Left forelimb (tissue), 1 donor: ENCODE measurements at places on chromosomes 2 and 18.

DNA sequence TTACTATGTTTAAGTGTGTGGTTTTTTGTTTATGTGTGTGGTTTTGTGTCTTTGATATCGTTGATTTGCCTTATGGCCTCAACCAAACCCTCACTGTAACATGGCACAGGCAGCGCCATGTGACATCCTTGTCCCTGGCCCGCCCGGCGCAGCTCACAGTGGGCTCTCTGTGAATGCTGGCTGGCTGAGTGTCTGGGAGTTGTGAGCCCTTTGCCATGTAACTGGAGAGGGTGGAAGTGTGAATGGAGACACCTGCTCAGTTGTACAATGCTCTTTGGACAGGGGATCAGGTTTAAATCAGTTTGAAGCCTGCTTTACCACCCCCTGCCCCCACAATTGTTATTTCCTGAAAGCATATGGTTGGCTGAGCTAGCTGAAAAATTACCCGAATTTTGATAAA is 41.8 kb downstream of the TCF7L1 start:
- DNase-seq = no peak

GRCh38 chr2:130756053-130756873 is 923 bp downstream of the AMER3 start:
- no peak for DNase-seq

- no peak for DNase-seq
These were observed 16.4 kb upstream of the TMEM18 start for GRCh38 chr2:693606-694005.

DNA sequence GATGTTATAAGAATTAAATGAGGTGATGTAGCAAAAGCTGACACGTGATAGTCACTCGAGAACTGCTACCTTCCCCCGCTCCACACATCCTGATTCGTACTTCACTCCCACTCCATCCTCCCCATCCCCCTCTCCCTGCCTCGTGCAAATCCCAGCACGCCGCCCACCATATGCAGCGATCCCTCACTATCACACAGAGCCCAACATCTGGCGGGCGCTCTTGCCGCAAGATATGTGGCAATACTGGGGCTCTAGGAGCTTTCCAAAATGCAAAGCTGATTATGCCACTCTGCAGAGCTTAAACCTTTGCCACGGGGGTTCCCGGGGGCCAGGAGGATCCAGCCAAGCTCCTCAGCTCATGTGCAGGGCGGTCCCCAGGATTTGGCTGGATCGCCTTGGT is 37.4 kb downstream of the DNMT3A start:
- no peak for DNase-seq

DNA sequence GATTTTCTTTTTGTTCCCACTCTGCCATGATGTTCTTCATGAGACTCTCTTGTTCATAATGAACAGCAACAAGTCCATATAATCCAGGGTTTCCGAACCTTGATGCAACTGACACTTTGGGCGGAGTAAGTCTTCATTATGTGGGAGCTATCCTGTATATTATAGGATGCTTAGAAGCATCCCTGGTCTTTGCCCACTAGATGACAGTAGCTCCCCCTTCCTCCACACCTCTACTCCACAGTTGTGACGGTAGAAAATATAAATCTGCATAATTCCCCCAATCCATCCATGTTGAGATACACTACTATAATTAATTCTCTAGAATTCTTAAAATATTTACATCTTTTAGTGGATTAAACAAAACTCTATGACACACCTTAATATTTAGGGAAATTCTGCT is 482.2 kb upstream of the CELF4 start:
- DNase-seq = no peak

DNA sequence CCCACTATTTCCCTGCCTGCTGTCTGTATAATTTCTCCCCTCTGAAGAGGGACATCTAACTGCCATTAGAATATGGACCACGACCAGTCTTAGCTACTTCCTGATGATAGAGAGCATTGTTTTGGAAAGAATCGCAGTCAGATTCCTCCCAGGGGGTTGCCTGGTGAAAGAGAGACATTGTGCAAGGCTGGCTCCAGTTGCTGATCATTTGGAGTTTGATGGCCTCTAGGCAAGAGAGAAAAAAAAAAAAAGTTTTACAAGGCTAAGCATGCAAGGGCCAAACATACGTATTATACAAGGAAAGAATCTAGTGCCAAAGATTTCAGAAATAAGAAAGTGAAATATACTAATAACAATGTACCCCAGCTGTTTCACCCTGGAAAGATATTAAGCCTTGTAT is 182.2 kb downstream of the CMPK2 start:
- no peak for DNase-seq

GRCh38 chr2:232789082-232789481 is 12.7 kb upstream of the KCNJ13 start:
- no peak for DNase-seq

- DNase-seq = no peak
These were observed 81.3 kb downstream of the ANKRD12 start for GRCh38 chr18:9217743-9218451.

DNA sequence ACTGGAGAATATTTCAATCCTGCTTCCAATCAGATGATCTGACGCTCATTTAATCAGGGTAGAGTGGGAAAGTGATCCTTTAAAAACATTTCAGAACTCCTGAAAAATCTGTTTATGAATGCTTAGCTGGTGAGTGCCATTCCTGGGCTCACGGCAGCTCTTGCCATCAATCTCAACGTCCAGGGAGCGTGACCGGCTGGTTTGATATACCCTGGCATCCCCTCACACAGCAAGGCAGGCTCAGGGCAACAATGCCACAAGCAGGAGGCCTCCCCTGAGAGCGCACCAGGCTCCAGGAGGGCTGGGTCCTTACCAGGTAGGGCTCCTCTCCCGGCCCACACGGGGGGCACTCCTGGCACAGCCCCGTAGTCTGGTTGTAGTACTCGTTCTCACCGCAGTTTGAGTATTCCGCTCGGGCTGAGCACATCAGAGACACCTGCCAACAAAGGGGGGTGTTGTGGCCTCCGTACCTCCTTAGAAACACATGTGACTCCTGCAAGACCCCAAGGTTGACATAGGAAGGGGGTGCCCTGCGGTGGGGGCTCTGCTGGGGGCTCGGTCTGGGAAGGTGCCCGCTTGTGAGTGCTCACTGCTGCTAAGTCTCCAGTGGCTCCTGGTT is 59.1 kb downstream of the EDAR start:
- no peak for DNase-seq

- no peak for DNase-seq
These were observed 43.7 kb upstream of the CAB39 start for GRCh38 chr2:230668939-230669303.

- no peak for DNase-seq
These were observed 1.1 kb upstream of the CEP192 start for GRCh38 chr18:12990123-12990475.

DNA sequence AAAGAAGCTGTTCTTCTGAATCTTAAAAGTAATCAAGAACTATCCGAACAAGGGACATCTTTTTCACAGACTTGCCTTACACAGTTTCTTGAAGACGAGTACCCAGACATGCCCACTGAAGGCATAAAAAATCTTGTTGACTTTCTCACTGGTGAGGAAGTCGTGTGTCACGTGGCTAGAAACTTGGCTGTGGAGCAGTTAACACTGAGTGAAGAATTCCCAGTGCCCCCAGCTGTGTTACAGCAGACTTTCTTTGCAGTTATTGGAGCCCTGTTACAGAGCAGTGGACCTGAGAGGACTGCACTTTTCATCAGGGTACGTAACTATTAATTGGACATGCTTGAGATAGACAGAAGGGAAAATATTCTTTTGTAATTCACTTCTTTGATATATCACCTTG is 2.4 kb downstream of the MRPL44 start:
- no peak for DNase-seq

DNA sequence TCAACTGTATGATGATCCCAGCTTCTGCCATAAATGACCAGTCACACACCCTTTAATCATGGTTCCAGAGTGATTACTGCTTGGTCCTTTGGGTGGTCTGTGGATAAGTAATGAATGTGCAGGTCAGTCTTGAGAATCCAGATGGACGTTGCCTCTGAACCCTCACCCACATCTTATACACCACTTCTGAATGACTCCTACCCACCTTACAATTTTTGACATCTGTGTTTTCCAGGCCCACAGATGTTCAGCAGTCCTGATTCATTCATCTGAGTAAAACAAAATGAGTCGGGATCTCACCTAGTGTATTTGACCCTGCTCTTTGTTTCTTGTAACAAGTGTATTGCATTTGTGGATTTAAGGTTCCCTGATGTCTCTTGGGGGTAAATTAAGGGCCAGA is 194.1 kb upstream of the CCDC68 start:
- DNase-seq = no peak

DNA sequence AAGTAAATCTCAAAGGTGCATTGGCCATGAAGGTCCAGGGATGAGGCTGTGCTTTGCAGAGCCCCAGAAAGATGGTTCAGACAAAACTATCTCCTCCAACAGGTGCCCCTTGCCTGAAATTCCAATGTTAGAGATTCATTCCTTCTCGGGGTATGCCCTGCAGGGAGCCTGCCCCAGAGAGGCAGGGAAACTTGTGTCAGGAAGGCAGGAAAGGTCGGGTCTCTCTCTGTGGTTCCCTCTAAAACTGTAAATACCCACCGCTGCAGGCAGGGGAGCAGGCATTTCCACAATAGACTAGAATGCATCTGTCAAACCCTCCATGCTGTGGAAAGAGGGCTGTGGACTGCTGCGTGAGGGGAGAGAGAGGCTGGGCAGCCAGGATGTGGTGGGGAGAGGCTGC is 207.8 kb upstream of the SMAD2 start:
- no peak for DNase-seq

GRCh38 chr2:219171231-219171651 is 1.4 kb upstream of the SLC23A3 start:
- DNase-seq = no peak

DNA sequence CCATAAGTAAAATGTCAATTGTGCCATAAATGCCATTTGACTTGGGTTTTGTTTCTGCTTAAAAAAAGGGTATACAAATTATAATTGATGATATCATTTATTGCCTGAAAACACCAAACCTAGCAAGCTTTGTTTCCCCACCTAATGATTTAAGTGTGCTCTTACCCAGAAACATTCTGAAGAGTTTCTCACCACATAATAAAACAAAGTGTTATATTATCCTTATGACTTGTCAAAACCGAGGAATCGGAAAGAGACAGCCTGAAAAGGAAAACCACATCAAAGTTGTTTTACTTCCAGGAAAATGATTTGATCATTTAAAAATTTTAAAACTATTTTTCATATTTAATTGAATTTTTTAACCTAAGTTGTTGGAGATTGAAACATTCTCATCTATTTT is 170.5 kb upstream of the SLC39A10 start:
- no peak for DNase-seq

- DNase-seq = no peak
These were observed 2.6 kb downstream of the HAAO start for GRCh38 chr2:42789751-42790150.

DNA sequence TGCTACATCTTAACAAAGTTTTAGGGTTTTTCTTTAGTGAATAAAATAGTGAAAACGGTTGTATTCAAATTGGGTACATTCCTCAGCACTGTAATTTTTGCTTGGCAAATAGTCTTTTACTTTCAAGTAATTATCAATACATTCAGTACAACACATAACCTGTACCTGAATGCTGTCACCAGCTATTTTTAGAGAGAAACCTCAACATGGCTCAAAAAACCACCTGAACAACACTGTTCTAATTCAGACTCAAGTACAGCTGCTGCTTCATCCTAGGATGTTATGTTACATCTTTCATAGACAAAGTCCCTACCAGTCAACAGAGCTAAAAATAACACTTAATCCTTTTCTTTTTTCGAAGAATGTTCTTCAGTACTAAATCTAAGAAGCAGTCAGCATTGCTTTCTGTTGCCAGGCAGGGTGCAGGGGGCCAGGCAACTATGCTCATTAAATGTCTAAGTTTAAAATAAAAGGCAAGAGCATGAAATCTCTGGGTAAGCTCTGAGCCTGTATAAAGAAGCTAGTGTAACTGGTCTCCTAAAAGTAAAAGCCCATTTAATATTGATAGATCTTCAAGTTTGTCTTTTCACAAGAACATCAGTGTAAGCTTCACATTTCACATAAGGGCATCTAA is 20.5 kb downstream of the PDIA6 start:
- no peak for DNase-seq

DNA sequence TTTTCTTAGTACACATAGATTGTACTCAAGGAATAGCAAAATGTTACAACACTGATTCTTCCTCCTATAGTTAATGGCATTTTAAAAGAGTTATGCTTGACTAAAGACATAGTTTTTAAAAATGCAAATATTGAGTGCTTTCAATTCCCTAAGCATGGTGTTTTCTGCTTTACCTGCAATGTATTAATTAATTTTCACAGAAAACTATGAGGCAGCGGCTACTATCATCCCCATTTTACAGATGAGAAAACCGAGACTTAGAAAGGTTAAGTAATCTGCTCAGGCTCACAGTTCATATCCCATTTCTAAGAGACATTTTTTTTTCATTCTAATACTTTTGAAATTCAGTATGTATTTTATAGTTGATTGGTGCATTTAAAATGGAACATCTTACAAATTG is 38.0 kb downstream of the BMP10 start:
- DNase-seq = no peak

DNA sequence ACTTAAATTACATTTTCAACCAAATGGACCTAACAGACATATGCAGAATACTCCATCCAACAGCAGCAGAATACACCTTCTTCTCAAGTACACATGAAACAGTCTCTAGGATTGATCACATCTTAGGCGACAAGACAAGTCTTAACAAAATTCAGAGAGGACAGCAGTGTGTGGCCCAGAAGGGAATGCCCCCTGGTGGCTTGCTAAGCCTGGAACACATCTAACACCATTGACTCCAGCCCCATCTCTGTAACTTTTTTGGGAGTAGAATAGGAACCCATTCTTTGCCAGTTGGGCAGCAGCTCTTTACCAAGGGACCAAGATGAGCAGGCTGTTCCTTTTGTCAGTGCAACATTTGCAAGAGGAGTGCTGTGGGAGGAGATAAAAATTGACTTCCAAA is 249.9 kb downstream of the PLCL1 start:
- no peak for DNase-seq

GRCh38 chr2:216057688-216058193 is 23.9 kb downstream of the PECR start:
- DNase-seq = no peak

DNA sequence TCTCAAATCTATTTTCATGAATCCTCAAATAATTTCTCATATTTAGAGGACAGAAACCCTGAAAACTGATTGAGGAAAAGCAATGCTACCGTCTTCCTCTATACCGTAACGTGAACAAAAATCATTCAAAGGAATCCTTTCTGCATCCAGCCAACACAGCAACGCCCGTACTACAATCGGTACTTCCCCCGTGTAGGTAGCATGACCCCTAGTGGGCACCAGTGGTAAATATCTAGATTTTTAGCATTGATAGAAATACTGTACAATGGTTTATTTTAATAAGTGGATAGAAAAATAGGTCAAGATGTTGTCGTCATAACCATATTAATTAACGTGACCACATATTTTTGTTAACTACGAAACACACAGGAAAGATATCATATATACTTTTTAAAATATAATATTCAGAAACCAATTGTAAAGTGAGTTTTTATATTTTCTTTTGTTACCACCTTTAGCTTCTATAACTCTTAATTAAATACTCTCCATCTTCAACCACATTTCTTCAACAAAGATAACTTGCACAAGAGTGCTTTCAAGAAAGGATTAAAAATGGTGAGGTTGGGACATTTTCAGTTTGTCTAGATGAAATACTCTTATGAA is 194.1 kb downstream of the SS18 start:
- DNase-seq = no peak

GRCh38 chr2:163794635-163795034 is 58.8 kb upstream of the FIGN start:
- no peak for DNase-seq

GRCh38 chr2:151217343-151217742 is 44.3 kb downstream of the RBM43 start:
- DNase-seq = no peak
